ENCODE measurements at places on chromosomes 13 and 19. TPM values are rescaled to one million over a fixed set of nuclear protein-coding genes. Genes with fewer than 3 reads are reported as not detected.

DNA sequence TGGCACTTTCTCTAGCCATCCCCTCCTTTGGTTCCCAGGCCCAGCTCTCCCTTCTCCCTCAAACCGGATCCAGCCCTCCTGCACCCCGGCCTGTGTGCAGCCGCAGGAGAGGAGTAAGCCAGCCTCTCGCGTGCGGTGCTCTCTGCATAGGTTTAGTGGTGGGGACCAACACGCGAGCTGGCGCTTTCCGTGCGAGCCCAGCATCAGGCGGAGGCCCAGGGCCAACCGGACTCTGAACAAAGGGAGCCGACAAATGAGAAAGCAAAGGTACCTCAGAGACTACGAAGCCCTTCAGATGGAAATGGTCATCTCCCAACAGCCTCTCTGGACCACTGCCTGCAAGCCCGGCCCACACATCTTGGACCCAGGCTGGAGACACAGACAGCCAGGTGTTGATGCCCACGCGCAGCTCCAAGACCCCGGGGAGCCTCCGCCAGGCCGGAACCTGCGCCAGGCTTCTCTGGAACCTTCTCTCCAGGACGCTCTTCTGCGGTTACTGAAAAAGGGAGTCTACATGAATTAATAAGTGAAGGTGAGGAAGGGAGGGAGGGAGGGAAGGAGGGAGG is 16.5 kb upstream of the LATS2 start:
- DNase-seq, result no peak

The ONECUT3 gene
- not detected for total RNA-seq

GRCh38 chr13:100573121-100573520 is 15.5 kb downstream of the GGACT start:
- peak; percentile 74 for DNase-seq

The MEIOSIN gene
- total RNA-seq, result not detected

- DNase-seq, result peak; percentile 61
Observed at GRCh38 chr19:3606690-3607289, at the start of gene TBXA2R. Gene TBXA2R, minus strand, starts transcription at chr19:3606875. Its CDS starts 6,241 bp downstream, at chr19:3600634.

GRCh38 chr13:112764864-112765561 is 75.2 kb downstream of the ATP11A start:
- DNase-seq, result no peak

The ATP4B gene
- not detected for total RNA-seq

GRCh38 chr19:50328224-50328872 is 829 bp downstream of the KCNC3 start:
- DNase-seq, result no peak

The CEACAM6 gene
- total RNA-seq, result 0.26 TPM

GRCh38 chr19:8036434-8037099 is 16.0 kb upstream of the CCL25 start:
- no peak for DNase-seq

DNA sequence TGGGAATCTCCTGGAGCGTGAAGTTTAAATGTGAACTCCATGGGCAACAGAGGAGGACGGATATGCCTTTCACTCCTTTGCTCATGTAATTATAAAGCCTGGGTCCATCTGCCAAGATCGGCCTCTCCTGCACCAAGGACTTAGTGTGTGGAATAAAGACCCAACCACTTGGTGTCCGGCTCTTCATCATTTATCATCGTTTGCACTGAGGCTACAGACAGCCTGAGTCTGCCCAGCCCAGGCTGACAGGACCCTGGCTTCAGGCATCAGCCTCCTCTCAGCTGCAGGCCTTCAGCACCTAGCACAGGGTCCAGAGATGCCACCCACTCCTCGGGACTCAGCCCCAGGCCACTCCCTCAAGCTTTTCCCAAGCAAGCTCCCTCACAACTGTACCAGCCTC is 206.8 kb upstream of the IPO5 start:
- DNase-seq, result no peak

The DLL3 gene
- 1.7 TPM for total RNA-seq

DNA sequence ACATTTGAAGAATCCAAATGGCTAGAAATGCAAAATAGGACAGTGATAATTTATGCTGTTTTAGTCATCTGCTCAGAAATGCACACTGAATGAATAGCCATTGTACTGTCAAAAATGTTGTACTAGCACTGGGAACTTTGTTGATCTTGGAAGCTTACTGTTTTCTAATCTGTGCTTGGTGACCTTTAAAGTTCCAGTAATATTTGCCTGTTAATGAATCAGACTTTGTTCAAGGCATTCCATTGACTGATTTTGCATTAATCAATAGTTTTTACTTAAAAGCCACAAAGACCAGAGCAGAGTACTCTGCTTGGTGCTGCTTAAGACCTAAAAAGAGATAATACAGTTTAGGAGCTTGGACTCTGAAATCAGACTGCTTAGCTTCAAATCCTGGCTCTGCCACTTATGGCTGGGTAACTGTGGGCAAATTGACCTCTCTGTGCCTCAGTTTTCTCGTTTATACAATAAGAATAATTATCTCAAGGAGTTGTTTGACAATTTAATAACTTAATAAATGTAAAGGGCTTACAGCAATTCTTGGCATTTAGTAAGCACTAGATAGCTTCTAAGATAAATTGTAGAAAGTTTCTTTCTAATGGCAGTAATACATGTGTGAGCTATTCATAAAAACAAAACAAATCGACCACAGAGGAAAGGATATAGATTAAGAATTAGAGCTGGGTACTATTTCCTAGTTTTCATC is 4.6 kb upstream of the SLAIN1 start:
- DNase-seq, result no peak

Measured in activated T-cell treated with anti-CD3 and anti-CD28 coated beads, Interleukin-2, amount 50 U/mL, for 4 hours (primary cell).